ENCODE measurements at places on chromosomes 2 and 18.

GRCh38 chr2:10742666-10743065 is 21.2 kb downstream of the ATP6V1C2 start:
- no peak for DNase-seq

DNA sequence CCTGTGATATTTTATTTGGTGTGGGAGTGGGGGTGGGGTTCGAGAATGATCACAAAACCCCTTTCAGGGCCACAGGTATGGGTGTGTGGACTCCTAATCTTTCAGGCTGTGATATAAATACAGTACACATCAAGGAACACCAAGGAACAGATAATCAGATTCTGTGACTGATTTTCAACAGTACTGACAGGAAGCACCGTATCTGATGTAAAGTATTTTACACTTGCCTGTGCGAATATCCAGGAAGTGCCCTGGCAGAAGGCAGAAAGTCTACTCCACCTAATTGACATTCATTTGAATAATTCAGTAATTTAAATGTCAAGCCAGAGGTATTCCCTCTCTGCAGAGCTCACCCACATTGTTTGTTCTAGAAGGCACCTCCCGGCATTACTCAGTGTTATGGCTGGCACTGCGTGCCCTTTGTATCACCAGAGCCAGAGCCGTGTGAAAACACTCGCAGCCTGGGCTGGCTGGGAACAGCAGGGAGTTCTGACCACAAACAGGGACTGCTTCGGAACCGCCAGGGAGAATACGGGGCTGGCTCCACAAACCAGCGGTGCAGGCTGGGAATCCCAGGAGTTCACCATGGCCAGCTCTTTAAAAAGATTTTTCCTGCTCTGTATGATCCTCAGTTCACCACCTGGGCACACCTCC is 91.8 kb downstream of the ACVR1 start:
- DNase-seq = no peak

- DNase-seq = no peak
Observed at GRCh38 chr2:142754182-142754581, 123.3 kb upstream of the KYNU start.

- no peak for DNase-seq
Observed at GRCh38 chr18:49638209-49638785, 76.4 kb downstream of the LIPG start.

- DNase-seq = no peak
Observed at GRCh38 chr18:57910817-57911216, 107.7 kb upstream of the ATP8B1 start.

DNA sequence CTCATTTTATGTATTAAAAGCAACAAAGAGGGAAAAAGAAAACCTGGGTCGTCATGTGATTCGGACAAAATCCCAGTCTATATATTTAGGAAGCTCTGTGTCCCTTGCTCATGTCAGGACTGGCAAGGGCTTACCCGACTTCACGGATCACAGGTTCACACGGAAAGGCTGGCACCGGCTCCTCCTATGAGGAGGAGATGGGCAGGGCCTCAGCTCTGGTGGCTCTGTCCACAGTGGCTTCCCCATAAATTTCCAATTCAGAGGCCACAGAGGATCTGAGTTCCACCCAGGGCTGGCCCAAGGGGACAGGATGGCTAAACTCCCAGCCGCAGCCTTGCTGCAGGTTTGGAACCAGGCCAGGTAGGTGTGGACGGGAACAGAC is 186.8 kb downstream of the BCL2 start:
- no peak for DNase-seq

- no peak for DNase-seq
Observed at GRCh38 chr2:7627583-7627982, 710.4 kb downstream of the RNF144A start.

Data from stimulated activated CD4-positive, alpha-beta T cell treated with anti-CD3 and anti-CD28 coated beads, Interleukin-1b, Interleukin-23, amount 100 ng/mL, for 4 hours (primary cell).